ENCODE measurements at places on chromosomes 3 and 15.

DNA sequence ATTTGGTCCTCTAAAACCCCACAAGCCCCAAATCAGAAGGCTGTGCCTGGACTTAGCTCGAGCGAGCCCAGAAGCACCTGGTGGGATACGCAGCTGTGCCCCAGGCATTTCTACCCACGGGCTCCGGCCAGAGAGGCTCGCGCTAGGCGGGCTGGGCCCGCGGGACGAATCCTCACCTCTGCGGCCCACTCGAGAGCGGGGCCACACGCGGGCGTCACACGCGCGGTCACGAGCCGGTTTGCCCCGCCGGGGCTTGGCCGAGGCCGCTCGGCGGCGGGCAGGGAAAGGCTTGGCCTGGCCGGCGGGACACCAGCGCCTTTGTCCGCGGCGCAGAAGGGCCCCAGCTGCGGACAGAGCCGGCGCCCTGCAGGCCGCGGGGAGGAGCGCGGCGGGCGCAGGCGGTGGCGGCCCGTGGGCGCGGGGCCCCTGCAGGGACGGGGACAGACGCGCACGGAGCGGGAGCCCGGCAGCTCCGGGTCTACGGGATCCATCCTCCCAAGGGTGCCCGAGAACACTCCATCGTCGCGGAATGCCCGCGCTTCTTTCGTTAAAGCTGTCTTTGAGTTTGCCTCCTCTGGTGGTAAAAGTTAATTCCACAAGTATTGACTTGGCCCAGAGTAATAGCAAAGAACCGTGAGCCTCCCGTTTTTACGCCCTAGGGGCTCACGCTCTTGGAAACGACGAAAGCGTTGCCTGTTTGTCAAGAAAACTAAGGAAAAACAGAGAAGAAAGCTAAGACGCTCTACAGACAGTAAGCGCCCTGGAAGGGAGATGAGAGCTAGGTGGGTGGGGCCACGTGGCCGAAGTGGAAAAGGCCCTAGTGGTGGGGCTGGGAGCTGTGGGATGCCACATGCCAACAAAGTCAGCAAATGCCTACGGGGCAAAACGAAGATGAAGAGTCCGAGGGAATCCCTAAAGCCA, 26.4 kb downstream of the TYRO3 start:
- DNase-seq, result peak; percentile 29

DNA sequence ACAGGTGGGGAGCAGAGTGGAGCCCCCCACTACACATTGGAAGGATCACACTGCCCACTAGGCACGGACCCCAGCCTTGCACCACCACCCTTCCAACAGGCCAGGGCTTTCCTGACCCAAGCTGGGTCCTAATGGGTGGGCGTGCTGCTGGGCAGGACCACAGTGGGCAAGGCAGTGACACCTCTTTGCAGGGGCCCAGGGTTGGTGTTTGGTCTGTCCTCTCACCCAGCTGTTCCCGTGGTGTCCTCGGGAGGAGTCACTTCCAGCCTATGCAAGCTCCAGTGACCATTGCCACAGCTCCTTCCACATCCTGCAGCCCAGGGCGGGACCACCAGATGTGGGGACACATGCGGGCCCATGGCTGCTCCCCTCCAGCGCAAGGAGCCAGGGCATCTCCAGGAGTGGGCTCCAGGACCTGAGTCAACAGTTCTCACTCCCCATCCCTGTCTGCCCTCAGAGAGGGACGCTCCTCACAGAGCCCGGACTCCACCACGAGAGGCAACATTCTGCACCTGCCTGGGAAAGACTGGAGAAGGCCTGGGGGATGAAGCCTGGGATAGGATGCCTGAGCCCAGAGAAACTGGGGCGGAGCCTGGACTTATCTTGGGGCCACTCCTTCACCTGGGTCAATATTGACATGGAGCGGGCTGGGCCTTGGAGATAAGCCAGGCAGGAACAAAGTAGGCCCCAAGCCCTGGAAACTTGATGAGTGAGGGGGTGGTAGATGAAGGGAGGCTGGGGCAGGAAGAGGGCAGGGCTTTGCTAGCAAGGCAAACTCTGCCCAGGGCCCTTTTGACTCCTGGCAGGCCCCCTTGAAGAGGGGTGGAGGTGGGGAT, 3.9 kb upstream of the VILL start:
- DNase-seq, result no peak

- DNase-seq, result no peak
Measured at GRCh38 chr3:138445236-138445635, 10.8 kb downstream of the ESYT3 start.

DNA sequence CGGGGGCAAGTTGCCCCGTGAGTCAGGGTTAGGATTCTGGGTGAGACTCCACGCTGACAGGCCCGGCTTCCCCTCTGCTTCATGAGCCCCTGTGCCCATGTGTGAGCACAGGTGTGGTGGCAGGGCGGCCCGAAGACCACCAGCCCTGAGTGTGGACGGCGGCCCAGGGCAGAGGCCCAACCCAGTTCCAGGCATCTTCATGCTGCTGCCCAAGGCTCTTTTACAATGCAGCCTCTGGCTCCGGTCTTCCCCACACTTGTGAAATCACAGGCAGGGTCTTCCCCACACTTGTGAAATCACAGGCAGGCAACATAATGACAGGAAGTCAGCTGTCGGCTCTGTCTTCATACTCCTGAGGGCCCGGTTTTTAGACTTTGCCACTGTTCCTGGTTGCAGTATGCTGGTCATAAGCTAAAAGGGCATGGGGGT, 78.8 kb downstream of the AAGAB start:
- DNase-seq, result peak; percentile 22

- DNase-seq, result no peak
Measured at GRCh38 chr15:66124651-66125050, 128.9 kb downstream of the MEGF11 start.

Data from HCEC 1CT (cell line).